Activated CD4-positive, alpha-beta T cell treated with anti-CD3 and anti-CD28 coated beads for 4 hours (primary cell): ENCODE measurements at places on chromosomes 4 and X.

DNA sequence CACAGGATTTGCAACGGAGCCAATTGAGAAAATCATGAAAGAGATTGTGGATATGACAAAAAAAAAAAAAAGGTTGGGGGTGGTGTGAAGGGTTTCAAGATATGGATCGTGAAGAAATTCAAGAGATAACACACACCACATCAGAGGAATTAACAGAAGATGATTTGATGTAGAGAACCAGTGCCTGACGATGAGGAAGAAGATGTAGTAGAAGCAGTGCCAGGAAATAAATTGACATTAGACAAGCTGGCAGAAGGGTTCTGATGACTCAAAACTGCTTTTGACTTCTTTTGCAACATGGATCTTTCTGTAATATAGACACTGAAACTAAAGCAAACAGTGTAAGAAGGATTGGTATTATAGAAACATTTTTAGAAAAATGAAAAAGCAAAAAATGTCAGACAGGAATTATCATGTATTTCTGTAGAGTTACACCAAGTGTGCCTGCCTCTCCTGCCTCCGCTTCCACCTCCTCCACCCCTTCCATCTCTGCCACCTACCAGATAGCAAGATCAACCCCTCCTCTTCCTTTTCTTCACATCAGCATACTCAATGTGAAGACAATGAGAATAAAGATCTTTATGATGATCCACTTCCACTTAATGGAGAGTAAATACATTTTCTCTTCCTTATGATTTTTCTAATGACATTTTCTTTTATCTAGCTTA, 127.5 kb upstream of the OTUD4 start:
- no peak for DNase-seq

DNA sequence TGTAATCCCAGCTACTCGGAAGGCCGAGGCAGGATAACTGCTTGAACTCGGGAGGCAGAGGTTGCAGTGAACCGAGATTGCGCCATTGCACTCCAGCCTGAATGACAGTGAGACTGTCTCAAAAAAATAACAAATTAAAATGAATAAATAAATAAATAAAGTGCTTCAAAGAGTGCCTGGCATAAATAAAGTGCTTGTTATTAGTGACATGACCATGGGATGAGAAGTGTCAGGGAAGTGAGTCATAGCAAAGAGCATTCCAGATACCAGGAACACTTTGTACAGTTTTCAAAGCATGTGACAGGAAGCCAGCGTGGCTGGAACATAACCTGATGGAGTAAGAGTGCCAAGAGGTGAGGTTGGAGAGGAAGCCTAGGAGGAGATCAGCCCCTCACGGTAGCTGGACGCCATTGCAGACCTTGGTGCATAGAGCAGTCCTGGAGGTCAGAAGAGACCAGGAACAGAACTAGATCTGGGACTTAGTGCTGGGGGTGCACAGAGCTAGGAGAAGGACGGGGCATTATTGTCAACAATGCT, 6.0 kb upstream of the WDR13 start:
- no peak for DNase-seq

DNA sequence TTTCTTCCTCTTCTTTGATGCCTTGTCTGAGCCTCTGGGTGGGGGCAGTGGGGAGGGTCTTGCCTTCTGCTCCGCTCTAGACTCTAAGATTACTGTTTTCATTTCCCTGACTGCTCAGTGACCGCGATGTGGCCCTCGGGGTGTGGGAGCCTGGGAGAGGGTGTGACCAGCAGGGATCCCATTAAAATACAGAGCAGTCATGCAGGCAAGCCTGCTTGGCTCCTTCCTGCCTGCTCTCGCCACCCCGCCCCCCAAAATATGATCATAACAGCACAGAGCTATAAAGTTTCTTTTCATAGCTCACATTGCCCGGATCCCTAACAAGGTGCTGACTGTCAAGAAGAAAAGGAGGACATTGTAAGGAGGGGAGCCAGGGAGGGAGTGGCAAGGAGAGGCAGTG, 332.9 kb downstream of the RAB28 start:
- no peak for DNase-seq

- no peak for DNase-seq
Observed at GRCh38 chr4:70359115-70359661, 1.4 kb upstream of the SMR3A start.

DNA sequence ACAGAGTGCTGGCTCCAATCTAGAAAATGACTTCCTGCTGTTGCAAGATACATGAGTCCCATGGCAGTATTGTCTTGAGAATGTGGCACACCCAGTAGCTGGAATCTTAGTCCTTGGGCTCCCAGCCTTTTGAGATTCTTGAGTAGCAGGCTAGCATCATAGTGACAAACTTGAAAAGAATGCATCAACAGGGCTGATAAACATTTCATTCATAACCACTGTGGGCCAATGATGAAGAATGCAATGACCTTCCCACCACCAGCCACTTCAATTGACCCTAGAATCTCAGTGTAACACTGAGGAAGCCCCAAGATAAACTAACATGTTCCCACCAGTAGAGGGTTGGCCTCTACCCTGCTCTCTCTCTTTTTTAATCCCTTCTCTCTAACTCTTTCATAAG, 329.3 kb downstream of the GBA3 start:
- no peak for DNase-seq

DNA sequence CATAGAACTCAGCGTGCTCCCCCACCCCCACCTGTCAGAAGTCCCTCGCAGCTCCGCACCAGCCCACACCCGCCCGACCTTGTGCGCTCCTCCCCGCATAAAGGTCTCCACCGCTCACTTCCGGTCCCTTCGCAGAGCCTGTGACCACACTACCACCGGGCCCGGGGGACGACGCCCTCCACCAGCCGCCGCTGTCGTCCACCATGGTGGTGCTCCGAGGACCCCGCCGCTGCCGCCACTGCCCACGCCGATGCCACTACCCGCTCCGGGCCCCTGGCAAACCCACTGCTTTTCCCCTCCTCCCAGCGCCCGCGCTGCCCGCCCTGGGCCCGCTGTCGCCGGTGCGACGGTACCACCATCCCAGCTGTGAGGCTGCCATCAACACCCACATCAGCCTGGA, 79.8 kb upstream of the LANCL3 start:
- DNase-seq: no peak

DNA sequence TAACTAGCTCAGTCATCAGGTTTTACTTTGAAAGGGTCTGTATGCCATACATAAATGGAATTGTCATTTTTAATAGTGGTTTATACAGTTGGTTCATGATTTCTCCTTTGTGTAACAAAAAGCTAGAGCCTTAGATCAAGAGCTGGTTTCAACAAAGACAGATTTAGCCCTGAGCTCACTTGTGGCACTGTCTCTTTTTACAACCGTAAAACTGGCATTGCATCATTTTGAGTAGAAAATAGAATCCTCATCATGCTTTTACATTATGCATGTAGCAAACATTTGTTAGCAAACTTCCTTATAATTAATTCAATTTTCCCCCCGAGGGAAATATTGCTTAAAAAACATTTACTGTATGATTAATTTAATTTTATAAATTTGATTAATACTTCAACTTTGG, 1871.5 kb downstream of the ARAP2 start:
- no peak for DNase-seq

GRCh38 chr4:77501240-77501639, 104.4 kb upstream of the CXCL13 start:
- no peak for DNase-seq

DNA sequence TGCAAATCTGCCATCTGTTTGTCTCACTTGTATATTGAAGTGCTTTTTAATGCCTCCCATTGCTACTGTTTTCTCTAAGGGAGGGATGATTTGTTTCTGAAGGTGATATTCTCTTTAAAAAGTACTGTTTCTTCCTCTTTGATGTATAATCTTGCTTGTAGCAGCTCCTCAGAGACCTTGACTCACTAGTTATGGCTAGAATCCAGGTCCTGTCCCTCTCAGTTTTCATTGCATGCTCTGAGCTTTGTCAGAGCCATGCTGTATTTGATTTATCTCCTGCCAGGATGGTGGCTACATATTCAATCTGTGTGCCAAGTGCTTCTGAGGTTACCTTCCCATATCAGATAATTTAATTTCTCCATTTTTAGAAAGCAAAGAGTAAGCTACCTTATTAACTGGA, 56.0 kb downstream of the GLUD2 start:
- no peak for DNase-seq

DNA sequence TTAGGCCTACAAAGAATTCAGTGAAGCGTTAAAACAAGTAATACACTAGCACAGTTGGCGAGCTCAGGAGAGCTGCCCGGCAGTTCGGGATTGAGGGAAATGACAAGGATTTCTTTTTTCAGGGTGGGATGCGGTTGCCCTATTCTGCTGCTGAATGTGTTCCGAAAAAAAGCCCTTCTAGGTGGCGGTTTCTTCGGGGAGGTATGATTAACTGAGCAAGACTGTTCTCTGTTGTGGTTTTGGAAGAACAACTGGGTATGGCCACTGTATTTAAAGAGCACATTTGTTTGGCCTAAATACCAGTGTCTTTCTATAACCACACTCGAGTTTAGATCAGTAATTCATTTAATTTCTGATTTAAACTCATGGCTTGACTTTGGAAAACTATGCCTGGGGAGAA, 459.7 kb upstream of the FAT1 start:
- DNase-seq: no peak

DNA sequence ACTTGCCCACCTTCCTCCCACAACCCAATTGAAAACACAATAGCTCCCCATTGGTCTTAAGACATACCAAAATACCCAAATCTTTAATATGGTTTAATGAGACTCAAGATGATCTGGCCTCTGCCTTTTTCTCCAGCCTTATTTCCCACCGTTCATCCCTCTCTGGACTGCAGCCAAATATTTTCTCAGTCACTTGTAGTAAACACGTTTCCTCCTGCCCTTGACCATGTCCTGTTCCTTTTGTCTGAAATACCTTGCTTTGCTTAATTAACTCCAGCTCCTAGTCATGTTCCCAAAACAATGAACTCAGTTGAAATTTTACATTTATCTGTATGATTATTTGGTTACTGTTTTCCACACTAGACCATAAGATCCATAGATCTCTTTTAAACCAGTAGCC, 8.4 kb upstream of the NUP54 start:
- DNase-seq: no peak
